ENCODE measurements at places on chromosomes 7 and 10.

DNA sequence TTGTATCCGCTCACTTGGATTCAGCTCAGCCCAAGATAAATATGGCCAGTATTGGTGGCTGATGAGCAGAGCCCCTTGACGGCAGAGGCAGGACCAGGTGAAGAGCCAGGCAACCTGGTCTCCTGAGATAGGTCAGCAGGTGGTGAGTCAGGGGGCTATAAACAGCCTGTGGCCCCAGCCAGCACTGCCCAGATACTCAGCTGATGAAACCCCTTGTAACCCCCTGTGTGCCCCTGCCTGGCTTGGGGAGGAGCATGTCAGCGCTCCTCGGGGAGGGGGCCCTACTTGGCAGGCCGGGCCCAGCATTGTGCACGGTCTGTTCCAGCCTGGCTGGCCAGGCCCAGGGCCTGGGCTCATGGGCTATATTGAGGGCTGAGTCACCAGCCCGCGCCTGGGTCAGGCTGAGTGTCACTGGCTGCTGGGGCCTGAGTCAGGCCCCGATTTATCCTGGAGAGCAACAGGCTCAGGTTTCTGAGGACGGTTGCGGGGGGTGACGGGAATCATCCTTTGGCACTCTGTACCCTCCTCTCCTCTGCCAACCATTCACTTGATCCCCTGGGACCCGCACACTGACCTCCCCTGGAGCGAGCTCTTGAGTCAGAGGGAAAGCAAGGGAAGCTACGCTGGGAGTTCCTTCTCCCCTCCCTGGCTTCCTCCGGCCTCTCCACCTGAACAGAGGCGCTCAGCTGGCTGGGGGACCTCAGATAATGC, 2.8 kb upstream of the FLNC start:
- DNase-seq, result no peak

GRCh38 chr10:120945801-120946302, 94.7 kb downstream of the WDR11 start:
- DNase-seq, result no peak

- no peak for DNase-seq
Measured at GRCh38 chr7:21041666-21042065, 255.0 kb upstream of the SP8 start.

DNA sequence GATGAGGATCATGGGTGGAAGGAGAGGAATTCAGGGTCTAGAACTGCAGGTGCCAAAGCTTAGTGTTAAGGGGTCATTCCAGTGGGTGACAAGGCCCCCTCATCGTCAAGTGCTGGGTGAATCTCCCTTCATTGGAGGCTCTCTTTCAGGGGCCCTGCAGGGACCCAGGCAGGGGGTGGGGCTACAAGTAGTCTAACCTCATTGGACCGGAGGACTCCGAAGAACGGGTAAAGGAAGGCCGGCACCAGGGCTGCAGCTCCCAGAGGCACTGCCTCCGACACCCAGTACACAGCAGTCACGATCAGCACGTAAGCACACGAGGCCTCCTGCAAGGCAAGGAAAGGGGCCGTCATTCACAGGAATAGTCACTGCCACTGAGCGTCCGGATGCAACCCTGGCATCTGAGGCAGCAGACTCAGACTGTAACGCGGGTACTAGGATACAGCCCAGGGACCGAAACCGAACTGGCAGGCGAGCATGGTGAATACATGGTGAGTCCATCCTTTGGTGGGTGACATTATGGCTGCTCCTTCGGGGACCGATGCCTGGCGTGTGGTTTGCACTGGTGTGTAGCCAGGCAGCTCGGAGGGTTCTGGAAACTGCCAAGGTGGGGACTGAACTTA, 6.7 kb downstream of the SLC13A4 start:
- no peak for DNase-seq

DNA sequence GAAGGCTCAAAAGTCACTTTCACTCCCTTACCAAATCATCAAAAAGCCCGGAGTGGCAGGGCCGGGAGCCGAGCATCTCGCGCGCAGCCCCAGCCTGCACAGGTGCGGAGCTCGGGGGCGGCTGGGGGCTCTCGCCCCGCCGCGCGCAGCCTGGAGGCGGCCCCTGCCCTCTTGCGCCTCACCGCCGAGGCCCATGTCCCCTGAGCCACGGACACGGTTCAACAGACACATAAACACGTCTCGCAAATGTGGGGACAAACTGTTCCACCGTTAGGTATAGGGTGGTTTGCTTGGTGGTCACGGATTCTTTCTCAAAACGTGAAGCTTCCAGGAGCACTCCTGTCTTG, 700 bp downstream of the GSAP start:
- no peak for DNase-seq

- DNase-seq, result no peak
Measured at GRCh38 chr7:148905093-148905666, 21.1 kb upstream of the EZH2 start.
